H9 (cell line): ENCODE measurements at places on chromosomes 2 and 18.

DNA sequence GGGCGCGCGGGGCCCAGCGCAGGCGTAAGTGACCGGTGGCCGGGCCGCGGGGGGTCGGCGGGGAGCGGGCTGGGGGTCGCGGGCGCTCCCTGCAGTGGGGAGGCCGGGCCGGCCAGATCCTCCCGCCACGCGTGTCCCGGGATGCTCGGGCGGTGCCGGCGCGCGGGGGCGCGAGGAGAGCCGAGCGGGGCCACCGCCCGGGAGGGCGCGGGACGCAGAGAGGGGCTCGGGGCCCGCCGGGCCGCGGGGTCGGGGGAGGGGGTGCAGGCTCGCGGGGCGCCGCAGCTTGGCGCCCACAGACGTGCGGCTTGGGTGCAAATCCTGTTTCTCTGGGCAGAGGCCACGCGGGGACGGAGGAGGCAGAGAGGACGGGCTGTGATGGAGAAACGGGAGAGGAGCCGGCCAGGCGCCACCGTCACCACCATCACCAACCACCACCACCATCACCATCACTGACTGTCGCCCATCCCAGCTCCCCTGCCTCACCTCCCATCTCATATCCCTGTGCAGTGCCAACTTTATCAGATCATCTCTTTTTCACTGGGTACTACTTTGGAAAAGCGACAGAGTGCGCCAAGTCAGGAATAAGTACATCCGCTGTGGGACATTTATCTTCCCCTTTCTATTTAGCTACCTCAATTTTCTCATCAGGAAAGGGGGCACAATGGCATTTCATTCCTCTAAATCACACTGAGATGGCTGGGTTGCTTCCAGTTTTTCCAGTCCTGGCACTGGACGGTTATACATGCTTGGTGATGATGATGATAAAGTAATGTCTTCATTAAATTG, 97.2 kb upstream of the GPR45 start:
- no peak for DNase-seq

DNA sequence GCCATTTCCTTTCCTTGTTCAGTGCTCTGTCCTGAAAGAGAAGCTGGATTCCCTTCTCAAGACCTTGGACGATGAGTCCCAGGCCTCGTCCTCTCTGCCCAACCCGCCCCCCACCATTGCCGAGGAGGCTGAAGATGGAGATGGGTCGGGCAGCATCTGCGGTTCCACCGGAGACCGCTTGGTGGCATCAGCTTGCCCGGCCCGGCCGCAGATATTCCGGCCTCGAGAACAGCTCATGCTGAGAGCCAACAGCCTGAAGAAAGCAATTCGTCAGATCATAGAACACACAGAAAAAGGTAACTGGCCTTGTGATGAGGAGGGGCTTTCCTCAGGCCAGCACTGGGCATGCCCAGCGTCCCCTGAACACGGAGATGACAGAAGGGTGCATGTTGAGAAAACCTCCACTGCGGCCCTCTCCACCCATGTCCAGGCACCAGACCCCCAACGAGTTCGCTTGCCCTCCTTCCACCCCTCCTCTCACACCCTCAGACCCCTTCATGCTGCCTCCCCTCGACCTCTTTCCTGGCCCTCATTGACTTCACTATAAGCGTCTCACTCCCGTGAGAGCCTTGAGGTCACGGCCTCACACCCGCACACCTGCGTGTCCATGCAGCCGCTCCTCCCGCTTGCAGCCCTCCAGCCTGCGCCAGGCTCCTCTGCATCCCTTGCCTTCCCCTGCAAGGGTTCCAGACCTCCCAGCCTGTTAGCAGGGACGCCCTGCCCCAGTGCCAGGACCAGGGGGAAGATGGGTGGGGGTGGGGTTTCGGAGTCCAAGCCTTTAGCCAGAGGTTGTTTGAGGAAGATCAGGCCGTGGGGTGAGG, 95.0 kb downstream of the DGKD start:
- DNase-seq: peak; percentile 84

GRCh38 chr2:174486563-174487107, at the start of gene GPR155:
Gene GPR155 (minus strand): TSS chr2:174487029. CDS start chr2:174481956, 5,073 bp downstream.
- no peak for DNase-seq

- peak; percentile 29 for DNase-seq
These were observed 177.8 kb upstream of the RGPD4 start for GRCh38 chr2:107648781-107649404.

GRCh38 chr2:118830118-118830517, 17.3 kb downstream of the EN1 start:
- no peak for DNase-seq

GRCh38 chr2:97699765-97700444, 13.5 kb upstream of the ZAP70 start:
- DNase-seq: peak; percentile 76

- DNase-seq: no peak
These were observed 1.8 kb downstream of the ATP9B start for GRCh38 chr18:79071037-79071436.

- DNase-seq: peak; percentile 83
These were observed 529 bp upstream of the MTA3 start for GRCh38 chr2:42567806-42568400.

DNA sequence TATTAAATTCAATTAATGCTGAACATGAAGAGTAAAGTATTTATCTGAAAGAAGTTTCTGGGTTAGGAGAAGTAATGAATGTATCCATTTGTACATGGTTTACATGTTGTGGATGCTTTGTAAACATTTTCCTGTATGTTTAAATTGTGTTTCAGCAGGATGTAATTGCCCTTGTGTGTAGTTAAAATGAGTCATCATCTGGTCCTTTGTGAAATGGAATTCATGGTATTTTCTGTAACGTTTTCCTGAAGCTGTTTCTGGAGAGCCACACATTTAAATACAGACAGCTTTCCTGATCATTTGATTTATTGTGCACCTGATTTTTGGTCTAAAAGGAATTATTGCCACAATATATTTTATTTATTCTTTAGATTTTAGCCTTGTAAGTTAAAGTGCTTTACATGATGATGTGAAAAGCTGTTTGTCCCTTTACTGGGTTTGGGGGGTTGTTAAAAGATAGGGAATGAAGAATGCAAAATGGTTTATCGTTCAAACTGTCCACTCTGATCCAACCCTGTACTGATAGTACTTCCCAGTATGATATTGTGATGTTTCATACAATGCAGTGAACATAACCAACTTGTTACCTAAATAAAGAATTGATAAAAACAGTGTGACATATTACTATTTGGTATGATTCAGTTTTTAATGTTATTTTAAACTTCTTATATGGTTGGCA, 41.7 kb upstream of the SLC3A1 start:
- DNase-seq: no peak

DNA sequence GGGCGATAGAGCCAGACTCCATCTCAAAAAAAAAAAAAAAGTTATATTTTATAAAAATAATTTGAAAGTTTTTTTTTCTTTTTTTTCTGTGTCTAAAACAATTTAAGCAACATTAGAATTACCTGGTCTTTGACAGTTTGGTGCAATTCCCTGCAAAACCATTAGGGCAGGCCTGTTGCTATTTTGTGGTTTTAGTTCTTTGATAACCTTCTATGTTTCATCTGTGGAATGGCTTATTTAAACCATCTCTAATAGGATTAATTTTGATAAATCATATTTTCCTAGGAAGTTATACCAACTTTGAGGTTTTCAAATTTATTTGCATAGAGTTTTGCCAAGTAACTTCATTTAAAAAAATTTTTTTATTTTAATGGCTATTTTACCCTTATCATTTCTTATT, 141.2 kb upstream of the TWIST2 start:
- no peak for DNase-seq

- DNase-seq: no peak
These were observed 74.7 kb downstream of the NDUFA10 start for GRCh38 chr2:239950144-239951128.

DNA sequence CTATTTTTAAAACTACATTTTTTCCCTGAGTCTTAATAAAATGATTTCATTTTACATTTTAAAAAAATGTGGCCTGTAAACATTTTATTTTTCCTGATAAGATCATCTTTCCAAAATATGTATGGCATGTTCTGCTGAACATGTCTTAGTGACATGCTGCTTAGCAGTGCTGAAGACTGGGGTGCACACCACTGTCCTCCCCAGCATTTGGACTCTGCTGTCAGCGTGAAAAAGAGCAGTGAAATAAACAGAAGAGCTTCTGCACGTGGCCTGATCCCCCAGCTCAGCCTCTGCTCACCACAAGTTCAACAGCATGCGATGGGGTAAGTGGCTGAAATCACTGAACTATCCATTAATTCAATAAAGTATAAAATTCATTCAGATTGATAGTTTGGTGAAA, 81.6 kb upstream of the ZNF521 start:
- DNase-seq: no peak

DNA sequence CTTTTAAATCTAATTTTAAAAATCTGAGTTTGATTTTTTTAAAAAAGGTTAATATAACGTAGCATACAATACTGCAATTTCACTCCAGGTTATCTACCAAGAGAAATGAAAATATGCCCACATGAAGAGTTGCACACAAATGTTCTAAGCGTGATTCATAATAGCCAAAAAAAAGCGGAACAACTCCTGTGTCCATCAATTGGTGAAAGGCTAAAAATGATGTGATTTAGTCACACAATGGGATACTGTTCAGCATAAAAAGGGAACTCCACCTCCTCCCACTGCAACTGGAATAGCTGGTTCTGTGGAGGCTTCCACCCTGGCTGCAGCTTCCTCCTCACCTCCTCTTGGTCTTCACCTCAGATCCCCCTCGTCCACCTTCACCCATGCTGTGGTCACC, 132.8 kb downstream of the PIK3C3 start:
- no peak for DNase-seq

DNA sequence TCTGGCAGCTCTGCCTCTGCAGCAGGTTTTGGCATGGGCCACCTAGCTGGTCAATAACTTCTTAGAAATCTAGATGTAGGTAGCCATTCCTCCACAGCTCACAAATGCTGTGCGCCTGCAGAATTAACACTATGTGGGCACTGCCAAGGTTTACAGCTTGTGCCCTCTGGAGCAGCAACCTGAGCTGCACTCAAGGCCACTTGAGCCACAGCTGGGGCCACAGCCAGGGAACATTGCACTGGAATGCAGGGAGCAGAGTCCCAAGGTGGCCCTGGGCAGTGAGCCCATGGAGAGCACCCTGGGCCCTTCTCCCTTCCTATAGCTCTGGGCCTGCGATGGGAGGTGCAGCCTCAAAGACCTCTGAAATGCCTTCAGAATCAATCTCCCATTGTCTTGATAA, 365.3 kb downstream of the SATB2 start:
- no peak for DNase-seq

- no peak for DNase-seq
These were observed 42.8 kb downstream of the METTL8 start for GRCh38 chr2:171390941-171391516.
